Naive B cell (primary cell): ENCODE measurements at places on chromosomes 5 and 9. TPM values are rescaled to one million over a fixed set of nuclear protein-coding genes. Genes with fewer than 3 reads are reported as not detected.

The SLCO6A1 gene
- not detected for polyA plus RNA-seq

The FAM221B gene
- not detected for polyA plus RNA-seq

The SPATA31A3 gene
- not detected for polyA plus RNA-seq

DNA sequence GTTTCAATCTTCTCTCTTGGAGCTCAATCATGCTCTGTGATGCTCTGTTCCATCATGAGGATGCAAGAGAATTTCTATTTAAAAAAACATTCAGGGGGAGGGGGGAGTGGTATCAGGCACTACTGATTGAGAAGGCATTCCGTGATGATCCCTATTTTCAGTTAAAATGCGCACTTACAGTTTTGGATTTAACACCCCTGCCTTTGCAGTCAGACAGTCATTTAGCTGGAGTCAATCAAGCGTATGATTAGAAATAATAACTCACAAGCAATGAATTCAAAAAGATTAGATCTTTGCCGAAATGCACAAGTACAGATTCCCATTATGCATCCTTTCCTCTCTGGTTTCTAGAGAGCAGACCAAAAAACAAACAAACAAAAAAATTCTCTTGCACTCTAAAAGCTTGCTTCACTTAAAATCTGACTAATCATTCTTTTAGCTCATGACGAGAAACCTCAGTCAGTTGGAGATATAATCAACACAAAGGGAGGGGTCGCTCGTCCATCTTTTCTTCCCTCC, 55.4 kb downstream of the EFNA5 start:
- DNase-seq = no peak

GRCh38 chr5:127814588-127814973, 111.4 kb downstream of the CCDC192 start:
- DNase-seq = no peak

DNA sequence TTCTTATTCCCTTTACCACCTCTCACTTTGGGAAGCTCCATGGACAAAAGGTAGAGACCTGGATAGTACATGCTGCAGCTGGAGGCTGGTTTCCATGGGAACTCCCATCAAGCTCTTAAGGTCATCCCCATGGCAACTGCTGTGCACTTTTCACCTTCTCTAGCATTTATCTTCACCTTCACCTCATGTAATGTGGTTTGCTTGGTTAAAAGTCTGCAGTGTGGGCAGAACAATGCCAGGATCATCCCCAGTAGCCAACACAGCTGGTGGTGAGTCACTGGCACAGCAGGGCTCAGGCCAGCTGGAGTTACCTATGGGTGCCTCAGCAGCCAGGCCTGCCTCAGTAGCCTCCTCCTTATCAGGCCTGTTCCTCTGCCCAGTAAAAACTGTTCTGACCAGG, 210.5 kb downstream of the GRIA1 start:
- DNase-seq = no peak

The RASEF gene
- polyA plus RNA-seq = not detected

The SPACA9 gene
- 3.9 TPM for polyA plus RNA-seq

GRCh38 chr5:138336952-138337684, 948 bp upstream of the FAM53C start:
- DNase-seq = no peak

The BICD2 gene
- 34.1 TPM for polyA plus RNA-seq

DNA sequence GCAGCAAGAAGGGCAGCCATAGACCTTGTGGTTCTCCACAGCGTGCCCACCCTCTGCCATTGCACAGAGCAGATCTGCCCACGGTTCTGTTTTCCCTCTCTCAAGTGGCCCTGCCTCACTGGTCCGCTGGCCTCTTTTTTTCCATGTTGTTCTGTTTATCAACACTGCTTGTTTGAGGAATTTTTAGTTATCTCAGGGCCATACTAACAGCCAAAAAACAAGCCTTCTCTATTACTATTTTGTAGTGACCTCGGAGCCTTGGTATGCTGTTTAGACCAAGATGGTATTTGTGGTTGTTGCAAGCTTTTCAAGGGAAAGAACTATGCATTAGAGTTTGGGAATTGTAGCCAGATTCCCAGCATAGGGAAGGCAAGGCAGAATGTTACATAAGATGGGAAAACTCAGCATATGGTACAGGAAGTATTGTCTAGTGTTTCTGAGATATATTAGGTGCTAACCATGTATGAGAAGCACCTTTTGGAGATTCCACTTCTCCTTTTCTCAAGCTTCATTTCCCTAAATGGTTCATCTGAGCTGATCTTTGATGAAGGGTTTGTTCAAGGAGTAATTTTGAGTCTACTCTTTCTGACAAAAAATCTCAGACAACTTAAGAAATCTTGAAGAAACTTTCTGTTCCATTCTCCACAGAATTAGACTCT, 54.3 kb downstream of the NUP214 start:
- peak; percentile 56 for DNase-seq

The QRFP gene
- not detected for polyA plus RNA-seq

- DNase-seq = no peak
Measured at GRCh38 chr5:147547730-147548129, 37.9 kb upstream of the DPYSL3 start.

DNA sequence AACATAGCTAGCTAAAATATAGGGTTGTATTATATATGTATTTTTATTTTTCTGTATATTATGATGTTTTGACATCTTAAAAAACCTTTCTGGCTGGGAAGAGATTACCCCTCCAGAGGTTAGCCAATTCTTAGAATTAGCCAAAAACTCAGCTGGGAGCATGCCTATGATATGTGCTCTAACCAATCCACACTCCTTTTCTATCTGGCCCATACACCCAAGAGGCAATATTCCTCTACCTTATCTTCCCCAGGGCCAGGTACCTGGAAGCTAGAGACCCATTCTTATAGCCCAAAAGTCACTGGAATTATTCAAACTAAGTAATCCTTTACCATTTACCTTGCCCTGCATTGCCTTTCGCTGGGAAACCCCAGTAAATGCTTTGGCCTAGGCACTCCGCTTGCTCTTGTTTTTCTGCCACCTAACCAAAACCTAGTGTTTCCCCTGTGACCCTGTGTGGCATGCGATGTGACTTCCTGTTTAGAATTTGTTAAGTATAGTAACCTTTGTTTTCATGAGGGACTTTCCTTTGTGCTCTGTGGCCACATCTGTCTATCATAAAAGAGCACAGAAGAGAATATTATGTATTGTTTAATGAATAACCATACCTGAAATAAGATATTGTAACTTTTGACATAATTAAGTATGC, 37.4 kb downstream of the CSNK1G3 start:
- DNase-seq = peak; percentile 78

GRCh38 chr9:77811832-77812231, 163.7 kb upstream of the GNA14 start:
- no peak for DNase-seq

GRCh38 chr9:133334161-133334560, 1.8 kb downstream of the SURF6 start:
- no peak for DNase-seq

DNA sequence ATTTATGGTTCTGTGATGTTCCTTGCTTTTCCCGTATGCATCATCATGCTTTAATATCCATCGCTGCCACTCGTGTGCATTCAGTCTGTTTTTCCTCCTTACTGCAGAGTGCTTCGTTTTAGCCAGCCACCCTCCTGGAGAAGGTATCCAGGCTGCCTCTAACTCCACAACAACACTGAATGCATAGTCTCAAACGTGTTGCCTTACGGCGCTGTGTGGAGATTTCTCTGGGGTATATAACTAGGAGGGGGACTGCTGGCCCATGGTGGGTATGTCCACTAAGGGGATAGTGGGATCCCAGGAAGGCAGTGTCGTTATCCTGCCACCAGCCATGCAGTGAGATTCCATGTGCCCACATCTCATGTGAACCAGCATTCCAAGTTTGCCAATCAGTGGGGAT, 16.4 kb downstream of the BTNL9 start:
- DNase-seq = no peak

- no peak for DNase-seq
Measured at GRCh38 chr9:133117271-133118178, 3.5 kb downstream of the RALGDS start.

The BAAT gene
- not detected for polyA plus RNA-seq

- DNase-seq = no peak
Measured at GRCh38 chr5:141506381-141507155, 17.7 kb downstream of the PCDHGC5 start.

The OR1Q1 gene
- polyA plus RNA-seq = not detected
